WTC11 (cell line): ENCODE measurements at places on chromosomes 7 and 10.

DNA sequence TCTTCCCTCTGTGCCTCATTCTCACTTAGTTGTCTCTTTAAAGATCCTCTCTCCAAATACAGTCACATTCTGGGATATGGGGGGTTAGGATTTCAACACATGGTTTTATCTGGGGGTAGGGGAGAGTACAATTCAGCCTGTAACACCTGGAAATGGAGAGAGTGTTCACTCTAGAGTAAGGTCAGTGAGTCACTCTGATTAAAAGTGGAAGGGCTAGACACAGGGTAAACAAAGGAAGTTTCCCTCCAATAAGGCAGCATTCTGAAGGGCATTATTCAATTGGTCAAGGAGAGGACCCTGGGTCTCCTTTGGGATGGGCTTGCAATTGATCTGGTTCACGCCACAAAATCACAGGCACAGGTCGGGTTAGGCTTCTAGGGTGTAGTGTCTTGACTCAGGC is 232.8 kb upstream of the NPSR1 start:
- no peak for DNase-seq

DNA sequence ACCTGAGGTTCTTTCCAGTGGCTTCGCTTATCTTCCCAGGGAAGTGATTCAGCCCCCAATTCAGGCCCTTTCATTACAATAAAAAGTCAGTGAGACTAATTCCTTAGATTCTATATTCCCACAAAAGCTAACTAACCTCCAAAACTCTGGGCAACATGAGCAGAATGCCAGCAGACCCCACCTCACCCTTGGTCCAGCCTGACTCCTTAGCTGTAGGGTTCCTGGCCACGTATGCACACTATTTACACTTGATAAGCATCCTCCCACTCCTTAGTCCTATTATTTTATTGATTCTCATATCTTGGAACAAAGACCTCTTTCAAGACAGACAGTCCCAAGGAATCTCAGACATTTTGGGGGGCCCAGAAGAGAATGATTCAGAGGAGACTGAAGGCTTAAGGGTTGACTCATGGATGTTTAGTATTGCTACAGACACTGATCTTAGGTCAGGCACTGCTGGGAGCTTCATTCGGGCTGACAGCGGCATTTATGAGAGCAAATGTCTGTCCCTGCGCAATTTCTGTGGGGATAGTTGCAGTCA is 162.6 kb upstream of the GDF10 start:
- DNase-seq: no peak

DNA sequence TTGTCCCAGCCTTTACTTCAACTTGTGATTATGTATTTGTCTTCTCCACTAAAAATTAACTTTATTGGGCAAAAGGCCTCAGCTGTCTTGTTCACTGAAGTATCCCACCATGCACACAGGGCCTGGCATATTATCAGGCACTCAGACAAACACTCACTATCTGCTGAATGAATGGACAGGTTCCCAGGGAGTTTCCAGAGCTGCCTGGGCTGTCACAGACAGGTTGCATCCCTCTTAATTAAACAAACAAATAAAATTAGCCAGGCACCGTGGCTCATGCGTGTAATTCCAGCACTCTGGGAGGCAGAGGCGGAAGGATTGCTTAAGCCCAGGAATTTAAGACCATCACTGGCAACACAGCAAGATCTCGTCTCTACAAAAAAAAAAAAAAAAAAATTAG is 1.5 kb upstream of the TSPAN14 start:
- DNase-seq: no peak

DNA sequence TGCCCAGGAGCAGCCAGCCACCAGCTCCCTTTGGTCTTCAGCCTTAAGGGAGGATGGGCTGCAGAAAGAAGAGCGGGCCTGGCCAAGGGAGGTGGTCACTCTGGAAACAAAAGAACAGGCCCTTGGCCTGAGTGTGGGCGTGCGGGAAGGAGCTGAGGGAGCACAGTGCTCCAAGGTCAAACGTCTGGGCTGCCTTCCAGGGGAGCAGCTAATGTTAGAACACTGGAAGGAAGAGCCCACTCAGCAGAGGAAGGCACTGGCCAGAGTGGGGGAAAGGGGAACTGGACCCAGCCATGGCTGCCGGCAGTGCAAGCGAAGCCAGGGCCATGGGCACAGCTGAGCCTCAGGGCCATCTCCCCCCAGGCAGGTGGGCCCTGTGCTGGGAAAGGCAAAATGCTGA is 42.7 kb downstream of the FAM53B start:
- DNase-seq: no peak

- DNase-seq: no peak
Observed at GRCh38 chr10:124266468-124267230, 152.1 kb downstream of the OAT start.

DNA sequence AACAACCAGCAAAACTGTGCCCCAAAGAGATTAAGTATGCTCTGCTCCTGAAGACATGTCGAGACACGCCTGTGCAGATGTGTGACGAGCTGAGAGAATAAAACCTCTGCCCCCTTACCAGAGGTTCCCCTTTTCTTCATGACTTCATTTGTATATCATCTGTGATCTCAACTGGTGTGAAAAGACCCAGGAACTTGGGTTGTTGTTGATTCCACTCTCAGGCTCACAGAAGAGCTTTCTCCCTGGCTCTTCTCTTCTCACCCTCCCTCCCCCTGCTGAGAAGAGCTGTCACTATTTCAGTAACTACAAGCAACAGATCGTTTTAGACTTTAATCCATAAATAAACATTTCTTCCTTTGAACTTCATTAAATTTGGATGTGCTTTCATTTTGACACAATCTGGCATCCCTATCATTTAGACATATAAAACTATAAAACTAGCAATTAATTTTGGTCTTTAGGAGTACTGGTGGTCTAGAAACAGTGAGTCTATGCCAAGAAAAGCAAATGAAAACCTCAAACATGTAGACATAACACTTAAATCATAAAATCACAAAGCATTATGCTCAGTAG is 179.3 kb upstream of the FZD8 start:
- DNase-seq: no peak

DNA sequence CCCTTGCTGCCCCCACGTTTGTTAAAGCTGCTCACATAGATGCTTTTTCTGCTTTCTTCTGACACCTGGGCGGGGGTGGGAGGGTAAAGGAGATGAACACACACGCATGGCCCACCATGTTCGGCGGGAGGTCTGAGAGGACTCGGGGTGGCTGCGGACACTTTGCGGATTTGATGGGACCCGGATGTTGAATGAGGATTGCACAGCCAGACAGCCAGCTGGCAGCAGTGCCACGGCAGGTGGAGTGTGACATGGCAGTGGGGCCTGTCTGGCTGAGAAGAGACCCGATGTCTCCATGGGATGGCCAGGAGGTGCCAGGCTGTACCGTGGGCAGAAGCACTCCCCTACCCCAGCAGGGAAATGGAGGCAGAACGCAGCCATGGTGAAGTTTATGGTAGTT is 31.2 kb downstream of the PPP2R2D start:
- no peak for DNase-seq

DNA sequence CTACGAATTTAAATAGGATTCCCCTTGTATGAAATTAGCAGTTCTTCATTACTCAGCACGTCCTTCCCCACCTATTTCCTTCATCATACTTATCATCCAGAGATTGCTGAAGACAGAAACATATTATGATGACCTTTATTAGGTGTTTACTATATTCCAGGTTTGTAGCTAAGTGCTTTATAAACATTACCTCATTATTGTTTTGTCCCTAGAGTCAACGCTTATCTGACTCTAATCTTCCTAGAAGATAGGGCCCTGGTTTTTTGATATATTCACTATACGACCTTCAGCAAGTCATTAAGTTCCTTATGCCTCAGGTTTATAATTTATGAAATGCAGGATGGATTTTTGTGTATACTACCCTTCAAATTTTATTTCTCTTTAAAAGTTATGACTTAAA is 36.8 kb upstream of the NRP1 start:
- no peak for DNase-seq

GRCh38 chr7:88169717-88170320 is 50.0 kb downstream of the SRI start:
- DNase-seq: no peak

DNA sequence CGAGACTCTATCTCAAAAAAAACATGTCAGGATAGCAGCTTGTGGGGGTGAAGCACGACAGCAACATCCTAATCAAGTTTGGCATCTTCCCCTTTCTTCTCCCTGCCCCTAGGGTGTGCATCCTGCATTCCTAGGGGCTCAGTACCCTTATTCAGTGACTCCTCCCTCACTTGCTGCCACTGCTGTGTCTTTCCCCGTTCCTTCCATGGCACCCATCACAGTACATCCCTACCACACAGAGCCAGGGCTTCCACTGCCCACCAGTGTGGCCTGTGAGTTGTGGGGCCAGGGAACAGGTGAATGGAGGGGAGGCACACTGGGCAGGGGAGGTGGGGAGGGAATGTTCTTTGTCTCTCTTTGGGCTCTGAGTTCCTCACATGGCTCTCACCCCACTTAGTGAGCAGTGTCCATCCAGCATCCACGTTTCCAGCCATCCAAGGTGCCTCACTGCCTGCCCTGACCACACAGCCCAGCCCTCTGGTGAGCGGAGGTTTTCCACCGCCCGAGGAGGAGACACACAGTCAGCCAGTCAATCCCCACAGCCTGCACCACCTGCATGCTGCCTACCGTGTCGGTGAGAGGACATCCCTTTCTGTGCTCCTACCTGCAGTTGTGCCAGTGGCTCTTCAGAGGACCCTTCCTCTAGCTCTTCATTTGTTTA is 11.4 kb downstream of the NDST2 start:
- DNase-seq: no peak

DNA sequence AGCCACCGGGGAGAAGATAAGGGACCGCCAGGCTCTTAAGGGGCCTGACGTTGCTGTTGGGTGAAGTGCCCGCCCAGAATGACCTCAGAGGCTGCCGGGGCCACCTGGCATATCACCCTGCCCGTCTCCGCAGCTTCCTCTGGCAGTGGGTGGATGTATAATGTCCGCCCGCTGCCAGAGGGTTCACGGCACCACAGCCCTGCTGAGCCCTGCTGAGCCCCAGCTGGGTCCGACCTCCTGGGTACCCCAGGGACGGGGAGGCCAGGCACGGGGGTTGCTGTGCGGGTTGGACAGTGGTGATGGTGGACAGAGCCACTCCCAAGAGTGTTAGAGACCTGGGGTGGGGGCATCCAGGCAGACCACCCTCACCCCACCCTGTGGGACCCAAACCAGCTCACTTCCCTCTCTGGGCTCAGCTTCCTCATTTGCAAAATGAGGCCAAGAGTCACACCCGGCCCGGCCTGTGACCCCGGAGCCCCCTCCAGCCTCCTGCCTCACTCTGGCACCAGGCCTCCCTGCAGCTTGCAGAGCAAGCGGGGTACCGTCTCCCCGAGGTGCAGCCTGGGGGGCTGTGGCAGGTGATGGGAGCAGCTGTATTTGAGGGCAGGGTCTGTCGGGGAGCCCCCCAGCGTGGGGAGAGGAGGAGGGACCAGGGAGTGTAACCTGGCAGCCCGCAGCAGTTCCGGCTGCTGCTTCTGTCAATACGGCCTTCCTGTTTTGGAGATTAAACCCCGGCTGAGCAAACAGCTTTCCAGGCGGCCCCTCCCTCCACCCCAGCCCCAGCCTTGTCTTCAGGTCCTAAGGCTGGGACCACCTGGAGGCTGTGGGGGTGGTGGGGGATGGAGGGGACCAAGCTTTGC is 8.4 kb upstream of the LFNG start:
- DNase-seq: no peak

DNA sequence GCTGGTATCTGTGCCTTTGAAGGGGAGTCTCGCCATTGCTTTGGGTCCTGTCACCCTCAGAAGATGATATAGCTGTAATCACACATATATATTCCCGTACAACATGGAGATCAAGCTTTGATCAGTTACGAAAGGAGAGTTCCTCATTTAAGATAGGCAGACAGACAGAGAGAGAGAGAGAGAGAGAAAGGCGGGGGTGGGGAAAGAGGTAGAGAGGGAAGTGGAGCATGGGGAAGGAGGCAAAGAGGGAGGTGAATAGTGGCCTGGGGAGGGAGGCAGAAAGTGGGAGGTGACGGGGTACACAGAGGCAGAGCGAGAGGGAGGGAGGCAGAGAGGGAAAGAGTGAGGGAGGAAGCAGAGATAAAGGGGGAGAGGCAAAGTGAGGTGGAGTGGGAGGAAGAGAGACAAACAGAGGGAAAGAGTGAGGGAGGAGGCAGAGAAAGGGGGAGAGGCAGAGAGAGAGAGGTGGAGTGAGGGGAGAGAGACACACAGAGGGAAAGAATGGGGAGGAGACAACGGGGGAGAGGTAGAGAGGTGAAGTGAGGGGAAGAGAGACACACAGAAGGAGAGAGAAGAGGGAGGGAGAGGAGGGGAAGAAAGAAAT is 44.6 kb upstream of the C1QL3 start:
- DNase-seq: no peak

DNA sequence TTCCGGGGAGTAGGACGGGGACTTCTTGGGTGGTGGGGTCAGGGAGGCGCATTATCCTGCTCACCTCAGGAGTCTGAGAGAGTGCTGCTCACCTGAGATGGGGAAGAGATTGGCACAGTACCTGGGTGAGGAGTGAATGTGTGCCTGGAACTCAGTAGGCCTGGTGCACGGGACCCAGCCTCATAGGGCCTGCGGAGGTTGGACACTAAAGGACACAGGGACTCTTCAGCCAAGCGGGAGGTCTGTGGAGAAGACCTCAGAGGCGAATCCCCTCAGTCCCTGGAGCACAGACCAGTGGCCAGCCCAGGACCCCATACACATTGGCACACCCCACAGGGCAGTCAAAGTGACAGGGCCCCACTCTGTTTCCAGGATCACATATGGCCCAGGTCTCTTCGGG is 73.2 kb downstream of the OAT start:
- DNase-seq: no peak

- DNase-seq: no peak
Observed at GRCh38 chr7:15130666-15131541, 228.4 kb upstream of the DGKB start.

DNA sequence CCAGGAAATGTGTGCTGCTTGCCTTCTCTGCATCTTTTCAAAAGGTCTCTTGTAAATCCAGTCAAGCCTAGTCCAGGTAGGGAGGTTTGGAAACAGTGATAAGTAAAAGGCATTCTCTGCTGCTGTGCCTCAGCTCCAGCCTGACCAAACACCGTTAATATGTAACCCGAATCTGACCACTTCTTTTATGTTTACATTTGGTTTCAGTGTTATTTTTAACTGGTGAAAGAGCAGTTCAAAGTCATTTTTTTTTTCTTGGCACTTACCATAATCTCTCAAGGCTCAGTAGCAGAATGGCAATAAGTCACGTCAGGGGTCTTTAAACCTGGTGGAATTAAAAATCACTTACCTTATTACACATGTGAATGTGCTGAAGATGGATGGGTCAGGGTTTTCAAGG is 216.8 kb downstream of the PTEN start:
- no peak for DNase-seq

DNA sequence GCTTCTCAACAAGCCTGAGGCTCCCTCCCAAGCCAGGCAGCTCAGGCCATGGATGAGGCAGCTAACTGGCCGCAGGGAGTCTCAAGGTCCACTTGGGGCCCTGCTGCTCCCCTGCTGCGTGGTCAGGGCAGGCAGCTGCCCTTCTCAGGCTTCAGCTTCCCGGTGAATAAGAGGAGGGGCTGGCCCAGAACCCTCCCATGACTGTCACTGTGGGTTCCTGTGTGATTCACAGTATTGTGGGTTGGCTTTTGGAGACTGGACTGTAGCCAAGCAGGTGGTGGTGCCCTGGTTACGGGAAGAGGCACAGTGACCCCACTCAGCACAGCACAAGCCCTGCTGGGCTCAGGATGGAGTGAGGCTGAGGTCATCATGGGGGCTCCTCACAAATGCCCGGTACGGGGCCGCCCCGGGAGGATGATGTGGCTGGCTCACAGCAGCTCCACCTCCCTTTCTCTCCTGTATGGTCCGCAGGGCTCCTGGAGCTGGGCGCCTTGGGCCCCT is 189.8 kb downstream of the HECW1 start:
- no peak for DNase-seq

- no peak for DNase-seq
Observed at GRCh38 chr10:125035136-125035535, 93.2 kb downstream of the ZRANB1 start.

GRCh38 chr7:44975331-44976039 is 3.3 kb downstream of the MYO1G start:
- no peak for DNase-seq
